ENCODE measurements at places on chromosomes 6 and 20.

GRCh38 chr6:12802440-12802839 lies 85.9 kb downstream of the PHACTR1 start:
- DNase-seq: no peak

GRCh38 chr6:135358985-135359384 lies 138.6 kb downstream of the AHI1 start:
- DNase-seq: no peak

- DNase-seq: no peak
Measured at GRCh38 chr20:19560881-19561480, 197.1 kb upstream of the RIN2 start.

- no peak for DNase-seq
Measured at GRCh38 chr6:161135695-161136591, 137.9 kb downstream of the AGPAT4 start.

GRCh38 chr6:37990762-37991525 lies 171.4 kb downstream of the ZFAND3 start:
- DNase-seq: no peak

DNA sequence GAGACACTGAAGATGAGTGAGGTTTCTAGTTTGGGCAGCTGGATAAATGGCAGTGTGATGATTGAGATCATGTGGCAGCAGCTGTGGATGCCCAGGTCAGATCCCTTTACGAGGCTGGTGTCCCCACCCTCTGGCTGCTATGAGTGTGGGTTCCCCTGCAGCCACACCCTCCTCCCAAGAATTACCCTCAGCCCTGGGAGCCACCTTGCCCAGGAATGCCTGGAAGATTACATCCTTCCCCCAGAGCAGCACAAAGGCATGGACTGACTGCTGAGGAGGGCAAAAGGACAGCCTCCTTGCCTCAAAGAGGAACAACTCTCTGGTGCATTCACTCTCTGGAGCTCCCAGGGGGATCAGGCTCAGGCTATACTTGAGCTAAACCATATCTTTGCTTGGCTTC lies 15.0 kb upstream of the PKHD1 start:
- DNase-seq: no peak

DNA sequence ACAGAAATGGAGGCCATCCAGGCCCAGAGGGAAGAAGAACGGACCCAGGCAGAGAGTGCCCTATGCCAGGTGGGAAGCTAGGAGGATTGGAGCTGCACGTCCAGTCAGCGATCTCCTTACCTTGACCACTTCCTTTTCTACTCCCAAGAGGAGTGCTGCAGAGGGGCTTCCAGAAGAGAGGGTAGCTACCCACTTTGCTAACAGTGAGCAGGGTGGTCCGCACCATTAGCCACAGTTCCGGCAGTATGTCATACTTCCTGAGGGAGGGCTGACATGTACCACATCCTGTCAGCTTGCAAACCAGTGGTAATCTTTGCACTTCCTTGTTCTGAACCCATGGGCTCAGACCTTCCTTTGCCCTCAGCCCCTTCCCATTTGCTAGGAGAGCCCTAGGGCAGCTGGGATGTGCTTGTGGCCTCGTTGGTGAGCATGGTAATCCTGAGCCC lies 35.4 kb downstream of the CEP250 start:
- no peak for DNase-seq

DNA sequence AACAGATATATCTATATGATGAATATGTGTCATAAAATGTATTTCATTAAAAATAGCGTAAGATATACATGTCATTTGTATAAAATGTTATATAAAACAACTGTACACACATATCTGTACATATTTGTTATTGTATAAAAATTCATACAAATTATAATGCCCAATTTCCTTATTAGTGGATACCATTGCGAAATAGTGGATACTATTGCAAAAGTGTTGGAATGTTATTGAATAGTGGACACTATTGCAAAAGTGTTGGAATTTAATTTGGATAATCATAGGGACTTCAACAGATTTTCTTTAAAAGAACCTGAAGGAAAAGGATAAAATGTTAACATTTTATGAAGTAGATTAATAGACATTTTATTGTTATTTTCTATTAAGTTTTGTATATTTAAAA lies 487.4 kb downstream of the HAO1 start:
- no peak for DNase-seq

GRCh38 chr6:36716476-36717093 lies 19.0 kb downstream of the RAB44 start:
- DNase-seq: peak; percentile 4

DNA sequence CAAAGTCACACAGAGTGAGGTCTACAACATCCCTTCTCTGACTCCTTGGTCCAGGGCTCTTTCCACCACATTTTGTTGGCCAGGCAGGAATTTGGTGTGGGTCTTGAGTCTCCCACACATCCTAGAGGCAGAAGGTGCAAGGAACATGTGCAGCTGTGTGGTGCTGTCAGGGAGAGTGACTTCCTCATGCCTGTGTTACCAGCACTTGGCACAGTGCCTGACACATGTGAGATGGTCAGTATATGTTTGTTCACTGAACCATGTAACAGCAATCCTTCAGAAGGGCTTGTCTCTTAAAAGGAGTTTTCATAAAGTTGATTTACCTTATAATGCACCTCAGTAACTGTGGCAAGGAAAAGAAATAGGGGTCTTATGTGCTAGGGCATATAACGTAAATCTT lies 168.5 kb downstream of the CDC5L start:
- no peak for DNase-seq

Measured in right forelimb (tissue), 1 donor.